Lung microvascular endothelial cell (primary cell): ENCODE measurements at places on chromosomes 2 and 18.

DNA sequence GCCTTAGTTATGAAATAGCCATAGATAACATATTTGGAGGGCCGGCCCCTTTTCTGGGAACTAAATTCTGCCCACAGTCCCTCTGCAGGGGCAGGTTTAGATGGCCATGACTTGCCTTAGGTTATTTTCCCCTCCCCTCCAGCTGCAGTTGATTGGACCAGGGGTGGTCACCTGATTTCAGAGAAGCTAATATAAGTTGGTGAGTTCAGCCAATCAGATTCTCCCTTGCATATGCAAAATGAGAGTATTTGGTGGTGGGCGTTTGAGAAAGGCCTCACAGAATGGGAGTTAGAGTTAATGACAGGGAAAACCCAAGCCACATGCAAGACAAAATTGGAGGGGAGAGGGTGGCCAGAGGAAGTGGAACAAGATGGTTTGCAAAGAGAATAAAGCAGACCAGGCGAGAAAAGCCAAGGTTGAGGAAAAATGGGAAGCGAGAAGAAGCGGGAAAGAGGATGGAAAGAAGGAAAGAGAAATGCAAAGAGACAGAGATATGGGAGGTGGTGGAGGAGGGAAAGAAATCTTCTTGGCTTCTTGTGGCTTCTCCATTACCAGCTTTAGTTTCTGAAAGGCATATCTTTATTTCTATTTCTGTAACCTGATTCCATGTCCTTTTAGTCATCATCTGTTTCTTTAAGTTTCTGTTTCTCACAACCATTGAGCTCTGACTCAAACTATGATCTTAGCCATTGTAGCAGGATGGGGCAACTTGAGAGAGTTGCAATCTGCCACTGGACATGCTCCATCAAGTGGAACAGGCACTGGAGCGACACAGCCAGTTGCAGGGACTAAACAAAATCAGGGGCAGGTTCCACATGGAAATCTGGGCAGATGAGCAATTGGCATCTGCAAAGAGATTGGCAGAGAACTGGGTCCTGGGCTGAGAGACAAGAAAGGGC, 108.1 kb upstream of the SIX3 start:
- no peak for DNase-seq

GRCh38 chr2:40751981-40752380, 300.1 kb upstream of the SLC8A1 start:
- no peak for DNase-seq

DNA sequence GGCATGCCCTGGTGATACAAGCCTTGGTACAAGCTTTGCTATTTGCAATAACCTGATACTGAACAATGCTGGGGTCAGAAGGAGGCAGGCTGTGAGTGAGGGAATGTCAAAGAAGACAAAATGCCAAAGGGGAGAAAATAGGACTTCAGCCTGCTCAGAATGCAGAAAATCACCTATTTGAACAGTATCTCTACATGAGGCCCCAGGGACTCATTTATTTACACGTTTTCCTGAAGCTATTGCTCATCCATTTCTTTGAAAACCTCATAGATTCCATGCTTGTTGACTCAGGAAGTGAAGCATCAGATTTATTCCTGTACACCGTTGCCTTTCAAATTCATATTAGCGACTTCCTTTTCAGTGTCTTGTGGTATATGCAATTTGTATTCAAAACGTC, 69.4 kb upstream of the CBLN2 start:
- DNase-seq: no peak

- DNase-seq: no peak
Observed at GRCh38 chr2:37377187-37377532, 32.7 kb downstream of the QPCT start.

DNA sequence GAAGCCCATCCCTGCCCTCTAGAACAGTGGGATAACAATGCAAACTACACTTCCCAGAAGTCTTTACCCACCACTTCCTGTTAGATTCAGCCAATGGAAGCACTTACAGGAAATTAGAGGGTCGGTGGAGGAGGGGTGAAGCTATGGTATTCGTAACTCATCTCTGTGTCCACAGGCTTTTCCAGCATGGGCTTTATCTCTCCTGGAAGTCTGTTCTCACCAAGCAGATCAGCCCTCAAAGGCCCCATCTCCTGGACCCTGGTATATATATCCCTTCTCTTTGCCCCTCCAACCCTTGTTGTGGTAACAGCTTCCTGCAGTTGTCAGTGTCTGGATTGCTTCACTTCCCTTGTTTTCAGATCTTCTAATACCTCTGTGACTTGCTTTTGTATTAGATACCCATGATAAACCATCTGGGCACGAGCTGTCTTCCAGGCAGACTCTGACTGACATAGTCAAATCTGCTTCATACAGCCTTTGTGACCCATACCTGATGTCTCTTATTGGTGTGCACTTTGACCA, 475.0 kb upstream of the POU3F3 start:
- no peak for DNase-seq
